SK-MEL-5 (cell line): ENCODE measurements at places on chromosomes 2 and 18. TPM values are rescaled to one million over a fixed set of nuclear protein-coding genes. Genes with fewer than 3 reads are reported as not detected.

Gene ITPRIPL1
- total RNA-seq = 6.7 and 6.9 TPM in 2 replicates

Gene CENPA
- total RNA-seq = 18.9 and 23.0 TPM in 2 replicates

Gene NEUROD1
- not detected in 2 replicates for total RNA-seq

Gene GMPPA
- total RNA-seq = 60.6 and 64.8 TPM in 2 replicates

Gene PDE1A
- total RNA-seq = 0.19 TPM in 1 of 2 replicates, not detected in the other

Gene ZNF804A
- not detected in 2 replicates for total RNA-seq

Gene DSG1
- 0.08 TPM in 1 of 2 replicates, not detected in the other for total RNA-seq

Gene FSIP2
- total RNA-seq = not detected in 2 replicates

Gene SUPT7L
- 49.4 and 54.7 TPM in 2 replicates for total RNA-seq

Gene KLHL30
- total RNA-seq = 0.03 TPM in 1 of 2 replicates, not detected in the other

Gene DUSP28
- 3.6 and 8.0 TPM in 2 replicates for total RNA-seq

Gene LTBP1
- total RNA-seq = 6.7 and 8.9 TPM in 2 replicates

Gene C2orf81
- 0.53 and 0.85 TPM in 2 replicates for total RNA-seq

Gene ANO7
- total RNA-seq = 0.32 and 0.37 TPM in 2 replicates

Gene MIB1
- 23.0 and 26.7 TPM in 2 replicates for total RNA-seq

Gene INO80D
- 6.5 and 6.8 TPM in 2 replicates for total RNA-seq

Gene CHN1
- total RNA-seq = 3.4 and 5.7 TPM in 2 replicates

Gene COL6A3
- total RNA-seq = 0.05 and 0.11 TPM in 2 replicates

Gene WDR35
- 19.5 and 20.1 TPM in 2 replicates for total RNA-seq

Gene SP140L
- 0.83 and 0.87 TPM in 2 replicates for total RNA-seq

Gene CCDC74A
- total RNA-seq = 2.3 and 3.8 TPM in 2 replicates

Gene REL
- 7.3 and 7.8 TPM in 2 replicates for total RNA-seq

Gene MC5R
- total RNA-seq = not detected in 2 replicates

Gene SLC9A4
- total RNA-seq = not detected in 2 replicates

Gene CCDC178
- 0.13 TPM in 1 of 2 replicates, not detected in the other for total RNA-seq

Gene UGT1A8
- total RNA-seq = not detected in 2 replicates

Gene GNLY
- not detected in 2 replicates for total RNA-seq

Gene FAP
- 0.37 and 2.3 TPM in 2 replicates for total RNA-seq

Gene BCL2
- 8.6 and 9.2 TPM in 2 replicates for total RNA-seq

Gene SPDYA
- 0.88 and 1.2 TPM in 2 replicates for total RNA-seq

Gene DTNA
- 2.8 and 3.6 TPM in 2 replicates for total RNA-seq

Gene TCF23
- total RNA-seq = not detected in 2 replicates

Gene HOXD13
- 10.3 and 11.8 TPM in 2 replicates for total RNA-seq

Gene ONECUT2
- 1.8 and 2.0 TPM in 2 replicates for total RNA-seq

Gene DUSP19
- total RNA-seq = 7.5 and 8.1 TPM in 2 replicates

Gene REEP1
- 1.0 and 2.0 TPM in 2 replicates for total RNA-seq

Gene LANCL1
- 32.7 and 35.2 TPM in 2 replicates for total RNA-seq

Gene GDF7
- total RNA-seq = 0.71 and 0.75 TPM in 2 replicates

Gene GALM
- total RNA-seq = 27.6 and 38.1 TPM in 2 replicates

Gene CYBRD1
- 40.3 and 45.6 TPM in 2 replicates for total RNA-seq

Gene COLEC12
- 1.9 TPM in 2 replicates for total RNA-seq

Gene STRN
- total RNA-seq = 20.4 and 23.2 TPM in 2 replicates

Gene TMEM163
- total RNA-seq = 0.05 TPM in 1 of 2 replicates, not detected in the other
